Right ventricle myocardium inferior (tissue), 1 donor: ENCODE measurements at places on chromosomes 12 and 14.

DNA sequence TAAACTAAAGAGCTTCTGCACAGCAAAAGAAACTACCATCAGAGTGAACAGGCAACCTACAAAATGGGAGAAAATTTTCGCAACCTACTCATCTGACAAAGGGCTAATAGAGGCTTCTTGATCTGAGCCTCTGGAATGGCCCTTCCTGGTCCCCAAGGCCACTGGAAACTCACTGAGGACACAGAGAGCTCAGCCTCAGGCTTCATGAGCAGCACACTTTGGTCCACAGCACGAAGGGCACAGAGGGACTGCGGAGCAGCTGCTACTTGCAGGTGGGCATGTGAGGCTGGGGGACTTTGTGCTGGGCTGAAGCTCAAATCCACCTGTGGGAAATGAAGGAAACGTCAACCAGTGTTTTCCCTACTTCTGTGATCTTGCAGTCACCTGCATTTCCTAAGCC is 27.4 kb downstream of the PZP start:
- DNase-seq, result no peak

GRCh38 chr12:19434538-19434937 is 4.8 kb upstream of the AEBP2 start:
- no peak for DNase-seq

DNA sequence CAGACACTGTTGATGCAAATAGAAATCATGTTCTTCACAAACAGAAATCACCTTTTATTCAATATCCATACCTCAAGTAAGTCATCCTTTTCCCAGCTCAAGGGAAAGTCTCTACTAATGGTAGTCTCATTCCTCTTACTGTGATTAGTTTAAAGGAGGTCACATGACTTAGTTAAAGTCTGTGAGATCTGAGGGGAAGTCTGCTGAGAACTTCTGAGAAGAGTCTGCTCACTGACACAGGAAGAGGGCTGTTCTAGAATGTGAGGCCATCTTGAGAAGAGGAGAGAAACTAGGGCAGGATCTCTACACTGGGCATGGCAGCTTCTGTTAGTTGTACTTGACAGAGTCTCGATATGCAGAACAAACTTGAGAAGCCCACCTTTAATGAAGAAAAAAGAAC is 146.8 kb downstream of the C12orf42 start:
- no peak for DNase-seq

DNA sequence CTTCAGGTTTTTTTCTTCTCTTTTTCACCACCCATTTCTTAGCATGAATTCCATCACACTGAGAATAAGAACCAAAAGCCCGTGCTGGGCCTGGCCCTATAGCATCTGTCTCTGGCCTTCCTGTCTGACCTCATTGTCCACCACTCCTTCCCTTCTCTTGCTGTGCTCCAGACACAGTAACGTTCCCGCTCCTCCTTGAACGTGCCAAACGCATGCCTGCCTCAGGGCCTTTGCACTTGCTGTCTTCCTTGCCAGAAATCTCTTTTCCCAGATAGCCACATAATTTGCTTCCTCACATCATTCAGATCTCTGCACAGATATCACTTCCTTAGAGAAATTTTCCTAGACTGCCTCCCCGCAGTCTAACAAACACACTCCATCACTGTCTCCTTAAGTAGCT is 119.6 kb upstream of the CPSF6 start:
- DNase-seq, result no peak

DNA sequence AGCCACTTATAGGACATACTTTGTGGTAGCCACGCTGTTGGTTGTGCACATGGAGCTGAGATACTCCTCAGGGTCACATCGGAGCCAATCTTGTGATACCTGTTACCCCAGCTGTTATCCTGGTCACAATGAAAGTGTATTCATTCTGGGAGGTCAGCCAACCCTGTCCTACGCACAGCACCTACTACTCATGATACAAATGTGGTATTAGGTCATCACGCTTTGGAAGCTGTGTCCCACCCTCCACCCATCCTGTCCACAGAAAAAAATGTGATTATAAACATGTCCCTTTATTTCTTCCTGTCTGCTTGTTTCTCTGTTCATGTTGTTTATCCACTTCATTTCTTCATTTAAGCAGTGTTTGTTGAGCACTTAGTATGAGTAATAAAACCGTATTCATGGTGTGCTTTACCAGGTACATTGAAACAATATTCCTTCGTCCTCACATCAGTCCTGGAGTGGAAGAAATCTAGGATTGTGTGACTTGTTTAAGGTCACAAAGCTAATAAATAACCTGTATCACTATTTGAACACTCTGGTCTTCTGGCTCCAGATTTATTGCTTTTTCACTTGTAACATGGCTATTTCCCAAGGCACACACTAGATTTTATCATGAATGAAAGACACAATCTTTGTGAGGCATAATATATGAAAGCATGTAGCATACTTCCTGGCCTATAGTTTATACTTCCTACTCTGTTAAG is 73.1 kb downstream of the DERA start:
- no peak for DNase-seq

- DNase-seq, result no peak
These were observed 269.2 kb upstream of the DAAM1 start for GRCh38 chr14:58919217-58919616.

GRCh38 chr12:53975064-53975471 is 314 bp upstream of the HOTAIR start:
- DNase-seq, result no peak

GRCh38 chr14:81819344-81819743 is 285.7 kb upstream of the SEL1L start:
- no peak for DNase-seq

- DNase-seq, result no peak
These were observed 186.2 kb downstream of the DICER1 start for GRCh38 chr14:94970941-94971730.

- peak; percentile 56 for DNase-seq
These were observed 77.8 kb downstream of the CCDC88C start for GRCh38 chr14:91339671-91340369.

GRCh38 chr12:65800937-65801336 is 23.3 kb upstream of the HMGA2 start:
- no peak for DNase-seq

DNA sequence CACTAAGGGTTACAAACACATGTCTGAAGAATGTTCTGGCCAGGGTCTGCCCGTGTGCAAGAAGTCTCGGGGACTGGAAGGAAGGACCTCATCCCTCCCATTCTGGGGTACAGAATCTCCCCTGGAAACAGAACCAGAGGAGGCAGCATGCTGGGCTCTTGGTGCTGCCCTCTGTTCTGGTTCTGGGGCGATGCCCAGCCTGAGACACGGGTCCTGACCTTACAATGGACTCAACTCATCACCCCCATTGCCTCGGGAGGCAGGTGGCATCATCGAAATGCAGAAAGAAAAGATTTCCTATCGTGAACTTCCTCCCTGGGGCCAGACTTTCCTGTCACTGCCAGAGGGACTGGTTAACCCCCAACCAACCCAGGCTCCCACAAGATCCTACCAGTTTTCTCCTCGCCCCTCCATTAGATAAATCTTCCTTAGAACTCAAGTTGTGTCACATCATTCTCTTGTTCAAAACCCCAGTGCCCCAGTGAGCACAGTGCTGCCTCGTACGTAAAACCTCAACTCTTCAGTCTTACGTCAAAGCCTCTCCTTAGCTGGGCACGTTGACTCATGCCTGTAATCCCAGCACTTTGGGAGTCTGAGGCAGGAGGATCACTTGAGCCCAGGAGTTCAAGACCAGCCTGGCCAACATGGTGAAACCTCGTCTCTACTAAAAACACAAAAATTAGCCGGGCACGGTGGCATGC is 52.1 kb downstream of the PSMA6 start:
- DNase-seq, result no peak

DNA sequence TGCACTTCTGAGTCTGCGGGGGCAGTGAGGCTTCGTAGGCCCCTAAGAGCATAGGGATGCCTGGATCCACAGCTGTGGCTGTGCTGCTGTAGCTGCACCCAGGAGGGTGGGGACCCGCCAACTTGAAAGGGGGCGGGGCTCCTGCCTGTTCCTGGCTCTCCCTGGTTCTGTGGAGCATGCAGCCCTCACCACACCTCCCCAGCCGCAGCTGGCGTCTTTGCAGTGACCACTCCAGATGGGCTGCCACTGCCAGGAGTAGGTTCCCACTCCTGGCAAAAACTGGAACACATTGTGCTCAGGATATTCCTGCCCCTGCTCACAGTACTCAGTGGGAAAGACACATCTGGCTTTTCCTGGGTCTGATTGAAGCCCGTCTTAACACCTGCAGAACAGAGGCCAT is 35.8 kb downstream of the TIMELESS start:
- DNase-seq, result no peak
